ENCODE measurements at places on chromosomes 4 and X.
A peak's percentile ranks its signal among the peaks of the same experiment; 100 is the strongest.

DNA sequence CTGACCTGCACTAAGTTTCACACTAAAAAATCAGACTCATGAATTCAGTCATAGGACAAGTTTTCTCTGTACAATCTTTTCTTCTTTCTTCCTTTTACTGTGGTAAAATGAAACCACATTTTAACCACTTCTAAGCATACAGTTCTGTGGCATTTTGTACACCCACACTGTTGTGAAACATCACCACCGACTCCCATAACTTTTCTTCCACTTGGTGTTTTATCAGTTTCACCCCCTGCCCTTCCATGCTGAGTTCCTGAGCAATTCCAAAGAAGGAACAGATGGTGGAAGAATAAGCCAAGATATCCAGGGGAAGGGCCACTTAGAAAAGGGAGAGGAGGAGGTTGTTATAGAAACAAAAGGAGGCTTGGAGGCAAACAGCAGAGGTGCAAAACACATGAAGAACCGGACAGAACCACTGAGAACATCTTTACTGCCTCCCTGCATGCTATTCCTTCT lies 22.6 kb downstream of the SLC25A4 start:
- no peak for DNase-seq

GRCh38 chr4:148353571-148353970 lies 88.6 kb downstream of the NR3C2 start:
- DNase-seq: no peak

- no peak for DNase-seq
These were observed 5.3 kb upstream of the POU4F2 start for GRCh38 chr4:146633471-146633800.

DNA sequence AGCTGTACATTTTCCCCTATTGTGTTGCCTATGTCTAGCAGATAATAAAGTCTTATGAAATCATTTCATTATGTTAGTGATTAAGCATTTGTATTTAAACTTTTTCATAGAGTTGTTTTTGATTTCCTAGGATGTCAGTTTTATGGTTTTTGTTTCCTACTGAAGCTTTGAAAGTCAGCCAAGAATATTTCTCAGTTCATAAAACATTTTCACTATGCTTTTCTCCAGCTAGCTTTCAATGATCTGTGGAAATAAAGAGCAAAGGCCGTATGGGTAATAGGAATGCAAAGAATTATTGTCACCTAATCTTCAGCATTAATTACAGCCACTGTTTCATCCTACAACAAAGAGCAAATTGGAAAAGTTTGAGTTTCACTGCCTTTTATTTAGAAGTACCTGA lies 145.7 kb upstream of the NUDT6 start:
- no peak for DNase-seq

DNA sequence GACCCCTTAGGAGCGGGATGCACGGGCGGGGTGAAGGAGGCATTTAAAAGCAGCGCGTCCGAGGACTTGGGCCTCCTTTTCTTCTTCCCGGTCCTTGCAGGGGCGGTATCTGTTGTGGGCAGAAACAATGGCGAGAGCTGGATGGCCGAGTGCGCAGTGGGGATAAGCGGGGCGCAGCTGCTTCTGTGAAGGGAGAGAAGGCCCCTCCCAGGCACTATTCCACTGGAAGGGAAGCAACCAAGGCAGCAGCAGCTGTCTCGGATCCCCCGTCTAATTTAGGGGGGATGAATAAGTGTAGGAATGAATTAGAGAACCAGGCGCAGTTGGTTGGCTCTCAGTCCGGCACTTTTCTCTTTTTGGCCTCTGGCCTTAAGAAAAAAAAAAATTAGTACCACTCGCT lies 995 bp downstream of the SMARCA5 start:
- peak; percentile 10 for DNase-seq

- no peak for DNase-seq
These were observed 70.0 kb upstream of the FAM241A start for GRCh38 chr4:112075129-112075753.

GRCh38 chr4:3240936-3241522 lies 7.9 kb upstream of the MSANTD1 start:
- no peak for DNase-seq

DNA sequence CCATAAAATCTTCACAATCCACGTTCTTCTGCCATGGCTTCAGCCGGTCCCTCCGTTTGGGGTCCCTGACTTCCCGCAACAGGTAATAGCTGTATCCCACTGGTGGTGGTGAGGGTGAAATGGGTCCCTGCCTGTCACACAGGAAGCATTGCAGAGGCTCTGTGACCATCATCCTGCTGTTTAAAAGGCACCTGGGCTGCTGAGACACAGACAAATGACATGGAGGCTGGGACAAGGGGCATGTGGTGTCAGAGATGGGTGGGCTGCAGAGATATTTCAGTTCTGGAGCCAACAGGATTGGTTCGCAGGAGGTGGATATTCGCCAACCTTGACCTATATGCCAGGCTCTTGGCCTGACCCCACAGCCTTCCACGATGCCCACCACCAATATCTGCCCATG lies 82.1 kb downstream of the JAKMIP1 start:
- no peak for DNase-seq

DNA sequence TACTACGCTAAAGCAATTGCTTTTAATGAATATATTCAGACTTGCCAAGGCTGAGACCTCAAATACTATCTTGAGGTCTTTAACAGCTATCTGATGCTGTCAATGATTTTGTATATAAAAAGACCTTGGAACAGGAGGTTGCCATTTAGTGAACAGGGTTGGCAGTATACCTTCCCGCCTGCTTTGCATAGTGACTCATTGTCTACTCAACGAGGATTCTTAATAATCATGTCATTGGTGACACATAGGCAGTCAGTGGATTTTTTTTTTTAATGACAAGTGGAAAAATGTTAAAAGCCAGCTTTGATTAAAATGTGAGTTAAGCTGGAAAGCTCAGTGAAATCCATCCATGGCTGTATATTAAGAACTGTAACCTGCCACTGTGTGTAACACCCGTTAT lies 164.0 kb downstream of the ASMT start:
- no peak for DNase-seq

DNA sequence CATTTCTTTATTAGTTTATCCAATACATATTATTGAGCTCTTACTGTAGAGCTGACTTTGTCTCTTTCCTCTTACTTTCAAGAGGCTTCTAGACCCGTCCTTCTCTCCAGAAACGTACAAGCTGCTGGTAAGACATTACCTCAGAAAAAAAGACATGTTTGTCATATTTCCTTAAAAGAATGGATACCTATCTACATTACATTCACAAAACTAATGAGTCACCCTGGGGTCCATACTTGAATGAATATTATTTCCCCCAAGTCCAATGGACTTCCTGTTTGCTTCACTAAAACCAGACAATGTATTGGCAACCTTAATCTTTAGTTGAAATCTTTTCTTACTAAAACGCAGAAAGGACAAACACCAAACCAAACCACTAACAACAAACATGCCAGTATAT lies 176.5 kb upstream of the CLNK start:
- DNase-seq: no peak

GRCh38 chr4:5446595-5447226 lies 261.6 kb downstream of the EVC2 start:
- DNase-seq: no peak

GRCh38 chr4:180726611-180727010 lies 1516.6 kb upstream of the TENM3 start:
- DNase-seq: no peak

DNA sequence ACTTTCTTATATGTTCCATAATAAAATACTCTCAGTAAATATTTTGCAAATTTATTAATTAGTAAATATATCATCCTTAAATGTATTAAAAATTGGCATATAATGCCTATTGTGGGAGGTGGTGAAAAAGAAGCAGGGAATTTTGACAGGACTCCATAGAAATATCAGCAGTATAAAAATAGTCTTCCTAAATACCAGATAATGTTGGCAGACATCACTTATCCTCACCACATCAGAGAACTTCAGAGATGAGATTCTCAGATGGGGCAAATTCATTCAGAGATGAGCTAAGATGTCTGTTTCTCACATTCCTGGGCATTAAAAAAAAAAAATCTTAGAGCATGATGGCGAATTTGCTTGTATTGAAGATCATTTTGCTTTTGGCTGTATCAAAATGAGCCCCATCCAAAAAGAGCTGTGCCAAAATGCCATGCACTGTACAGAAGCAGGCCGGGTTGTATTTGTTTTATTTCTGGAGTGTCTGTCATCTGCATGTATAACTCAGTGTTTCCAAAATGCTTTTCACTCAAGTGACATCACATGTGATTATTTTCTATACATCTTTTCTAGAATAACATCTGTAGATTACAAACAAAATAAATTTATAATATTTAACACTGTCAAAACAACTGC lies 41.7 kb downstream of the ATP8A1 start:
- no peak for DNase-seq

DNA sequence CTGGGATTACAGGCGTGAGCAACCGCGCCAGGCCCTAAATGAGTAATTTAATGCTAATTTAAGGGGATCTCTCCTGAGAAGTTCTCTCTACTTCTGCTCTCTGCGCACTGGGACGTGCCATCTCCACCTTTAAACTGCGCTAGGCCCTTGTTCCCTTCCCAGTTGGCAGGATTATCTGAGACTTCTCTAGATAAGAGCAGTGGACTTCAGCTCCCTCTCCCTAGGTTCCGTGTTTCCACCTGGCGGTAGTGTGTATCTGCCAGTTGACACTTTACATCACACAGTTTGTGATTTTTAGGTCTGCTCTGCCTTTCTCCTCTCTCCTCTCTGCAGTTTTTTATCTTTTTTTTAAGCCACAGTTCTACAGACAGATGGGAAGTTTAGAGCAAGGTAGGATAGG lies 40.2 kb downstream of the ARHGAP10 start:
- DNase-seq: no peak

DNA sequence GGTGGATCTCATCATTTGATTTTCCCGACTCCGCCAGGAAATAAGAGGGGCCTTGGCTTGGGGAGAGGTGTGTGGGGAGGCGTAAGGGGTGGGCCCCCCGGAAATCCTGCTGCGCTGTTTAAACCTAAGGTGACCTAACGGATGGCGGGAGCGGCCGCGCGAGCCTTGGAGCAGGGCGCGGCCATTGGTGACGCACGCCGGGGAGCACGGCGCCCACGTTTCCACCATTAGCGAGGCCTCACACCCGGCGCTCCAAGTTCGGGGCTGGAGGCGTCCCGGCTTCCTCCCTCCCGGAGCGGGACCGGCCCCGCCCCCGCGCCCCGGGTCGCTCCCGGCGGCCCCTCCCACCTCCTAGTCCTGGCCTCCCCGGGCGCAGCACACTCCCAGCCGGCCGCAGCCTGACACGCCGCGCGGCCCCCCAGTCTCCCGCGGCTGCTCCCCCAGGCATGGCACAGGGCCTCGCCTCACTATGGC lies at the start of gene SMS:
Gene SMS (plus strand): TSS at position 354 of the 474 bp plus-strand sequence. CDS start 116 bp downstream, at position 470.
- peak; percentile 56 for DNase-seq

GRCh38 chrX:19188566-19188965 lies 66.3 kb upstream of the ADGRG2 start:
- DNase-seq: no peak

- DNase-seq: peak; percentile 8
These were observed 5.0 kb downstream of the PITX2 start for GRCh38 chr4:110617646-110618580.

DNA sequence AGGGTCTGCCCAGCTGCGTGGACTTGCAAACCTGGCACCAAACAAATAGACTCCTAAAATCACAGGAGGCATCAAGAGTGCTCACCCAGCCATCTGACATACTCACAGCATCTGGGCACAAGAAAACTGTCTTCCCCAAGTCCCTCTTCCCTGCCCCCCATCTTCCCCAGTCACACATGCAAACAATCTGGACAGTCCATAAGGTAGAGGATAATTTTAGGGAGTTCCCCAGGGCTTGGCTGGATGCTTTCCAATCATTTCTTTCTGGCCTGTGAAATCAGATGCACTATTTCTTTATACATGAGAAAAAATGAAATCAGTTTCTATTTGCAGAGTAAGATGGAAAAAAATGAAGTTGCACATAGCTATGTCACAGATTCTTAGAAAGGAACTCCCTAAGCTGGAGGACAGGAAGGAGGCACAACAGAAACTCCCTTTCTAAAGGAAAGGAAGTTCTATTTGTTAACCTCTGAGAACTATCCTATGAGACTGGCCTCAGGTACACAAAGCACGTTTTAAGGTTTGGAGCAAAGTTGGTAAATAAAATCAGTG lies 342.3 kb downstream of the HNRNPD start:
- no peak for DNase-seq

GRCh38 chrX:112761242-112762207 lies 79.1 kb downstream of the AMOT start:
- DNase-seq: no peak

GRCh38 chr4:78937837-78938236 lies 1.4 kb downstream of the PAQR3 start:
- no peak for DNase-seq

- no peak for DNase-seq
These were observed 112.5 kb downstream of the MID1 start for GRCh38 chrX:10507876-10508275.

- no peak for DNase-seq
These were observed 1950.5 kb upstream of the AGA start for GRCh38 chr4:179392787-179393186.

DNA sequence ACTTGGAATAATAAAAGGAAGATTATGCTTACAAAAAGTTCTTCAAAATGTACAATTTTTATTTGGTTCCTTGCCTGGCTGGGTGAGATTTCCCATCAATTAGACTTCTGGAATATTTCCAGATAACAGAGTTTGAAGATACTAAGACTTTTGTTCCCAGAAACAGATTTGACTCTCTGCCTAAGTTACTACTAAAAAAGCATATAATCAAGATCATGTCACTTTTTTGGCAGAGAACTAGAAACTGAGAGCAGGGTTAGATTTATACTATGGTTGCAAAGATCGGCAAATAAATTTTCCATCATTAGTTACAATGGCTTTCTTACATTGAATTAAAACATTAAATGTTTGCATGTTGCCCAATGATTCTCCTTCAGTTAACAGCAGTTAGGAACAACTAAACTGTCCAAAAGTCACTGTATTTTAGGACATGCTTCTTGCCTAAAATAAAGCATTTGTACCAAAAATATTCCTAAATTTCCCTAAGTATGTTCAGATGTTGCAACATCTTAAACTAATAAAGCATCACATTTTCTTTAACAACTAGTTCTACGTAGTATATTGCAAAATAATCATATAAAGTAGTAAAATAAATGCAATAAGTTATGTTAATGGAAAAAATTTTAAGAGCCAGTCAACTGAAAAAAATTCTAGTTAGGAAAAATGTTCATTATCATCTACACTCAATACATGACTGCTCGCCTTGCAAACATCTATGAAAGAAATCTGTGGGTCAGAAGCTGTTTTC lies 73.0 kb downstream of the SEC24D start:
- DNase-seq: no peak

GRCh38 chr4:71415491-71415890 lies 76.7 kb downstream of the SLC4A4 start:
- DNase-seq: no peak

GRCh38 chrX:47448165-47448806 lies 34.7 kb downstream of the ZNF41 start:
- no peak for DNase-seq

- DNase-seq: no peak
These were observed 10.9 kb downstream of the PITX2 start for GRCh38 chr4:110611968-110612447.

- no peak for DNase-seq
These were observed 193.1 kb upstream of the GATB start for GRCh38 chr4:151953795-151954372.

- DNase-seq: no peak
These were observed 1397.5 kb downstream of the PCDH7 start for GRCh38 chr4:32117693-32118092.

- no peak for DNase-seq
These were observed 62.7 kb downstream of the ANTXR2 start for GRCh38 chr4:80010316-80010715.

Measured in activated naive CD4-positive, alpha-beta T cell treated with anti-CD3 and anti-CD28 coated beads, Interleukin-2, amount 50 U/mL, for 16 hours (primary cell).